H1 (cell line): ENCODE measurements at places on chromosomes 7 and 10. TPM values are rescaled to one million over a fixed set of nuclear protein-coding genes. Genes with fewer than 3 reads are reported as not detected.

SMO gene
- 61.2 and 64.5 TPM in 2 replicates for total RNA-seq

UPK3BL1 gene
- total RNA-seq: 5.9 and 6.4 TPM in 2 replicates

LIPN gene
- total RNA-seq: not detected in 2 replicates

SOSTDC1 gene
- total RNA-seq: 0.35 and 0.55 TPM in 2 replicates

NRG3 gene
- 4.3 and 5.0 TPM in 2 replicates for total RNA-seq

SEMA3D gene
- total RNA-seq: 3.5 and 4.1 TPM in 2 replicates

CALHM1 gene
- 0.34 TPM in 1 of 2 replicates, not detected in the other for total RNA-seq

OGDHL gene
- total RNA-seq: 16.3 and 16.6 TPM in 2 replicates

SLC26A5 gene
- total RNA-seq: 0.24 and 0.40 TPM in 2 replicates

SLC18A3 gene
- total RNA-seq: 0.13 TPM in 1 of 2 replicates, not detected in the other

FAM25G gene
- not detected in 2 replicates for total RNA-seq

RPP30 gene
- total RNA-seq: 76.7 and 79.7 TPM in 2 replicates

KCNMA1 gene
- 9.5 and 11.1 TPM in 2 replicates for total RNA-seq

AFAP1L2 gene
- 6.2 and 6.4 TPM in 2 replicates for total RNA-seq

MINPP1 gene
- total RNA-seq: 26.1 and 27.2 TPM in 2 replicates

CALML3 gene
- not detected in 2 replicates for total RNA-seq

ATP6V1F gene
- total RNA-seq: 104 TPM in 2 replicates

EGFR gene
- total RNA-seq: 5.8 and 6.0 TPM in 2 replicates

GRM8 gene
- 2.8 and 3.7 TPM in 2 replicates for total RNA-seq

ELN gene
- 5.6 and 5.9 TPM in 2 replicates for total RNA-seq

CCL26 gene
- total RNA-seq: 14.8 and 14.9 TPM in 2 replicates

TMEM176A gene
- 0.90 and 1.3 TPM in 2 replicates for total RNA-seq

C10orf105 gene
- total RNA-seq: 0.48 and 0.73 TPM in 2 replicates

PLAC9 gene
- 12.4 and 16.7 TPM in 2 replicates for total RNA-seq

MRLN gene
- total RNA-seq: not detected in 2 replicates

PON3 gene
- total RNA-seq: not detected in 2 replicates

CACNA2D1 gene
- total RNA-seq: 25.0 and 27.3 TPM in 2 replicates

CRPPA gene
- total RNA-seq: 0.39 and 0.71 TPM in 2 replicates

CPED1 gene
- 0.25 and 0.39 TPM in 2 replicates for total RNA-seq

GPR15LG gene
- not detected in 2 replicates for total RNA-seq

MYL10 gene
- total RNA-seq: 0.44 TPM in 1 of 2 replicates, not detected in the other

SLC13A1 gene
- not detected in 2 replicates for total RNA-seq

SEMA3C gene
- 0.98 and 1.4 TPM in 2 replicates for total RNA-seq

TBC1D12 gene
- total RNA-seq: 3.2 and 3.6 TPM in 2 replicates

TDRD1 gene
- 0.71 and 0.92 TPM in 2 replicates for total RNA-seq

STAM gene
- 27.8 and 29.7 TPM in 2 replicates for total RNA-seq

AGR2 gene
- total RNA-seq: not detected in 2 replicates

GIMAP1 gene
- total RNA-seq: not detected in 2 replicates

TAS2R41 gene
- not detected in 2 replicates for total RNA-seq

SH2B2 gene
- total RNA-seq: 17.5 and 18.7 TPM in 2 replicates

WDR86 gene
- total RNA-seq: 14.9 and 15.8 TPM in 2 replicates
